Suppressor macrophage treated with lipopolysaccharide for 1 hour (primary cell): ENCODE measurements at places on chromosomes 13 and 19.
A peak's percentile ranks its signal among the peaks of the same experiment; 100 is the strongest.

DNA sequence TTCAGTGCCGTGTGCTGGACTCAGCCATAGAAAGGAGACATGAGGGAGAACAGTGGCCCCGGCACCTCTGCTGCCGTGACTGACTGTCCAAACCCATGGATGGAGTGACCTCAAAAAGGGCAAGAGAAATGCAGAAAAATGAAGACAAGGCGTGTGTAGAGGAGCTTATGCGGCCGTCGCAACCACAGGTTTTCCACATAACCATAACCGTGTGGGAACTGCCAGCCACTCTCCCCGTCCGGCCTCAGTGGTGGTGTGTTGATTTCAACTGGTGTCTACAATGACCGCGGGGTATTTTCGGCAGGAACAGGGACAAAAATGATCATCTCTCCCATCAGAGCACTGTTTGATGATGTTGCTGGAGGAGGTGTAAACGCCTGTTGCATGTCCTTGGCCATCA lies 42.9 kb upstream of the F7 start:
- no peak for DNase-seq

- no peak for DNase-seq
These were observed 3.9 kb downstream of the ACP7 start for GRCh38 chr19:39087907-39088686.

DNA sequence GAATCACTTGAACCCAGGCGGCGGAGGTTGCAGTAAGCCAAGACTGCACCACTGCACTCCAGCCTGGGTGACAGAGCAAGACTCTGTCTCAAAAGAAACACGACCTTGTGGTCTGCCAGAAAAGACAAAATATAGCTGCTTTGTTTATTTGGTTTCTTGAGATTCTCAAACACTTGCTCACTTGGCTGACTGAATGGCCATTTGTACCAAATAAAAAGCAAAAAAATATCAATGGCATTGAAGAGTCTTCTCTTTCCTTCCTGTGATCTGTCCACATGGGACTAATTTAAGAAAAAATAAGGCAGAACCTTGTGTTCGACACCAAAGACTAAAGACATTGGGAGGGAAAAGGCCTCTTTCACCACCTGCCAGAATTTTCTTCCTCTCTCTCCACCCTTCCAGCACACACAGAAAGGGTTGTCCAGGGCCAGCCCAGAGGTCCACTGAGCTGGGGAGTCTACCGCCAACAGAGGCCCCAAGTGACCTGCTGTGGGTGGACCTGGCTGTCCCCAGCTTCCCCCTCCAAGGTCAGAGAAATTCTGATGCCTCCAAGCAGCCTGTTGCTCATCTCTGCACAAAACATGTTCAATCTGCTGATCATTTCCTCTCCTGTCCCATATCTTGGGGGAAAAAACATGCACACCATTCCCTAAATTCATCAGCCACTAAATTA lies 5.9 kb downstream of the BRME1 start:
- no peak for DNase-seq

DNA sequence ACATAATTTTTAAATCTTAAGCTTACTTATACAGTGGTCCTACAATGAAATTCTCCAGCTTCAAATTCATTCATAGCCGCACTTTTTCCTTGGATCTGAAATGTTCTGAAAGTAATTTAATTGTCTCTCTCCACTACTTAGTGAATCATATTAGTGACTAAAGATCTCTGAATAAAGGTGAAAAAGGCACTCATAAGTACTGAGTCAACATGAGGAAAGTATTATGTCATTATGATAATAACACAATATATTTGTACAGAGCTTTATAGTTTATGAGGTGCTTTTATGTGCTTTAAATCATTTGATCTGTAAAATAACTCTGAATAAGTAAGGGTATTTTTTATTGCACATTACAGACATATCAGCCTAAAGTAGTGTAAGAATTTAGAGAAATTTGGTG lies 628.2 kb upstream of the SLITRK5 start:
- no peak for DNase-seq

GRCh38 chr19:12847159-12848139 lies 9.1 kb downstream of the MAST1 start:
- DNase-seq: peak; percentile 90

DNA sequence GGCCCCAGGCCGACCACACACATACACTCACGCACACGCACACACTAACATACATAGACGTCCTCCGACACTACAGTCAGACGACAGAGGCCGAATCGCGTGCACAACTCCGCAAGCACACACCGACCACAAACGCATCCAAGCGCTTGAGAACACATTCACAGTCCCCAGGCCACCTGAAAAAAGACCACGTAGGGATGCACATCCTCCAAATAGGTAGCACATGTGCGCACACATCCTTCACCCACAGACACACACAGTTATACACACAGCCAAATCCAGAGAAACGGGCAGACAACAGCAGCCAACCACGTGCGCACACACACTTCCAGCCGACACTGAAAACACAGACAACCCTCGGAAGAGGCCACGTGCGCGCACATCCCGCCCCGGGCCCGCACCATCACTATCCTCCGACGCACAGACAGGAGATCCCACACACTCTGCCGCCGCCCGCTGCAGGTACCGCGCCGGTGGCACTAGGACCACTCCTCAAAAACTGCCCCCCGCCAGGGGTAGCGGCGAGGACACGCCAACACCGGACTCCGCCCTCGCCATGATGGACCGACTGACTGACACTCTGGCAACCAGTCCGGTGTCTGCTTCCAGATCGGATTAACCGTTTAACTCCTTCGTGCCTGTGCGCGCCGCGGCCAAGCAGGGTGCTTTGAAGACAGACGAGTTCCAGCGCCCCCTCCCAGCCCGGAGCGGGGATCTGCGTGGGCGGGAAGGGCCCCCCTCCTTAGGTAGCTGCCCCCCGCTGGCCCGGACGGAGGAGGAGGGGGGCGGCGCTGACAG lies 493 bp upstream of the PDE4A start:
- DNase-seq: no peak

- DNase-seq: no peak
These were observed 6.8 kb downstream of the SYNGR4 start for GRCh38 chr19:48370955-48371354.
